ENCODE measurements at places on chromosomes 11 and 22.

DNA sequence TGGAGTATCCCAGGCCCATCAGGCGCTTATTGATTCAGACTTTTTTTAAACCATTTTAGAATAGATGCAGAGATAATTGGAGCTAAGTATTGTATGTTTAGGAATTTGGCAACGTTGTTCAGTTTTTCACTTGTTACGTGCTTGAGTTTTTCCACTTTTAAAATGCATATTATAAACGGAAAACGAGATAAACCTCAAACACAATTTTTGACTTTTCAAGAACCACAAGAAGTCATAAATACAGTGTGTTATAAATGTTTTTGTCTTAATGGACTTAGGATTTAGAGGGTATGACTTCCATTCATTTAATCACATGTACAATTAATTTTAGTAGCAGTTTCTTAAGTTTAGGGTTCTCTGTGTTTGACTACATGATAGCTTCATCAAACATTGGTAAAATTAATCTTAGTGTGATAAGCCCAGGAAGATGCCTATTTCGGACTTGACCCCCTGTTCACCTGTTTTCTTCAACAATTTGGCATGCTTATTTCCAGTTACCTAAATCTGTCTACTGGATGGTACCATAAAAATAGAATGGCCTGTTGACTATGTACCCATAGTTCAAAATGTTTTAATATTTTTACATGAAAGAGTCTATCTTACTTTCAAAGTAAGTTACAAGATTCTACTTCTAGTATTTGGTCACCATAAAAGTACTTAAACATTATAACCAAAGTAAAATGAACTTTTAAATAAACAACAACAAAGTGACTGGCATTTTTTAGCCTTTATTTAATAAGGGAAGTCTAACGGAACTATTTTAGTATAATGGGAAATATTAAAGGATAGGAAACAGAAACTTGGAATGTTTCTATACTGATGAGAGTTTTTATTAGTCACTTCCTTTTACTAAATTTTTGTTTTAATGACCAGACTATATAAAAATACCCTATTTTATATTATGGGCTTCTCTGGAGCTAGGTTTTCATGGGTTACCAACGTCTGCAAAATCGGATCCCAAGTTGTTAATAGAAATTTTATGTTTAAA lies 1.4 kb downstream of the ZC3H12C start:
- DNase-seq = no peak

DNA sequence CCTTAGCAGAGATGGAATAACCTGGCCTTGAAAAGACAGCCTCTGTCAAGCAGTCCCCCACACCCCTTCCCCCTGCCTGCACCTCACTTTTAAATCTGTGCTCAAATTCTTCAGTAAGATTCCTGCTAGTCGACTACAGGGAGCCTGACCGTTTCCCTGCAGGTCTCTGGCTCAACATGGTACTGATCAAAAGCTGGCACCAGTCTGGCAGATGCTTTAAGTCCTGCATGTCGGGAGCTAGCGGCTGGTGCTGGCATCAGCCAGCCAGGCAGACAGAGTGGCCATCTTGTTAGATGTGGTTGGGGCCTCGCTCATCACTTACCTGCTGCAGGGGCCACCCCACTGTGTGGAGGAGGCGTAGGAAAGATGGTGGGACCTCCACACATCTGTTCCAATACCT lies 204.4 kb upstream of the SORL1-AS1 start:
- no peak for DNase-seq

GRCh38 chr11:121722431-121723245 lies 269.9 kb upstream of the SORL1-AS1 start:
- peak; percentile 68 for DNase-seq

- no peak for DNase-seq
These were observed 12.4 kb upstream of the TMEM123 start for GRCh38 chr11:102464859-102465500.

DNA sequence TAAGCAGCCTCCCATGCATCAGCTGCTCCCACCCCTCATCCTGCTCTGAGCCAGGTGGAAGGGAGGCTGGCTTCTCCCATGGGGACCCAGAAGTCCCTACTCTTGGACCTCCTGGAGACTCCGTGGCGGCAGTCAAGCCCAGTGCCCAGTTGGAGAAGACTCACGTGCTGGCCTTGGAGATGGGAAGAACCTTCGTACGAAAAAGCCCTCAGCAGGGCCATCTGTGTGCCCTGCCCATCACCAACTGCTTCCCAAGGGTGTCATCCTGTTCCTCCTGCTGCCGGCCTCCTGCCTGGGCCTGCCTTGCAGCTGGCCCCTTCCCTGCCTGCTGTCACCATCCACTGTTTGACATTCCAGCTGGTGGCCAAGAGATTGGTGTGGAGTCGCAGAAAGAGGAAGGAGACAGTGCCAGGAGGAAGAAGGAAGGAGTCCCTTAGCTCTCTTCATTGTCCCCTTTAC lies 28.0 kb downstream of the ARHGAP1 start:
- no peak for DNase-seq

- DNase-seq = no peak
These were observed 591.5 kb downstream of the METTL15 start for GRCh38 chr11:28699701-28700100.

DNA sequence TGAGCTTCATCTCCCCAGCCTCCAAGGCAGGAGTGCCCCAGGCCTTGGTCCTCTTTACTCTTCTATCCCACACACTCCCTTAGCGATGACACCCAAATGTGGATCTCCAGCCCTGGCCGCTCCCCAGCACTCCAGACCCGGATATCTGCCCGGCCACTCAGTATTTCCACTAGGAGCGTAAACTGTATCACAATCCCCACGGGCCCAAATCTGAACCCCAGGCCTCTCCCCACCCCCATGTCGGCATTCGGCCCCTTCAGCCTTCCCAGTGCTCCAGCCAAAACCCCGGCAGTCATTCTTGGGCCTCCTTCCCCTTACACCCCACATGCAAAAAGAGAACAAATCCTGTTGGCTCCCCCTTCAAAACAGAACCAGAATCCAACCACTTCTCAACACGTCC lies 20.8 kb downstream of the WNT11 start:
- no peak for DNase-seq

GRCh38 chr11:297586-298405 lies 1.5 kb downstream of the IFITM5 start:
- DNase-seq = no peak

GRCh38 chr11:58998480-58999290 lies 59.4 kb downstream of the GLYATL1 start:
- DNase-seq = no peak

DNA sequence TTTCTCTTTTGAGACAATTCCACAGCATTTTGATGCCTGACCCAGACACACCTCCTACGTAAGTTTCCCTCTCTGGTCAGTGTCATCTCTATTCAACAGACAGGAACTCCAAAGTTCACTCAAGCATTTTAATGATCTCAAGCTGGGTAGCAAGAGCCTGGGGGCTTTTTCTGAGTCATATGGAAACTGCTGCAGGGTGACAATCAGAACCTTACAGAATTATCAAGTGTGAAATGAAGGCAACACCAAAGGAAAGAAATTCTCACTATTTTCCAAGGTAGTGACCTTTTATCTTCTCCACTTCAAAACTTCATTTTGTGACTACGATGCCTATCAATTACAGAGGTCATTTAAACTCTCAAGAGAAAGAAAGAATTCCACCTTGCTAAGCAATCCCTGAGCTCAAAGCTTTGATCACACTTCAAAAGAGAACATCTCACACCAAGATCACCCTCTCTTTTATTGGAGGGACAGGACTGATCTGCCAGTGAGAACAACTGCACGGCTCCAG lies 229.0 kb upstream of the ZC3H12C start:
- peak; percentile 9 for DNase-seq

DNA sequence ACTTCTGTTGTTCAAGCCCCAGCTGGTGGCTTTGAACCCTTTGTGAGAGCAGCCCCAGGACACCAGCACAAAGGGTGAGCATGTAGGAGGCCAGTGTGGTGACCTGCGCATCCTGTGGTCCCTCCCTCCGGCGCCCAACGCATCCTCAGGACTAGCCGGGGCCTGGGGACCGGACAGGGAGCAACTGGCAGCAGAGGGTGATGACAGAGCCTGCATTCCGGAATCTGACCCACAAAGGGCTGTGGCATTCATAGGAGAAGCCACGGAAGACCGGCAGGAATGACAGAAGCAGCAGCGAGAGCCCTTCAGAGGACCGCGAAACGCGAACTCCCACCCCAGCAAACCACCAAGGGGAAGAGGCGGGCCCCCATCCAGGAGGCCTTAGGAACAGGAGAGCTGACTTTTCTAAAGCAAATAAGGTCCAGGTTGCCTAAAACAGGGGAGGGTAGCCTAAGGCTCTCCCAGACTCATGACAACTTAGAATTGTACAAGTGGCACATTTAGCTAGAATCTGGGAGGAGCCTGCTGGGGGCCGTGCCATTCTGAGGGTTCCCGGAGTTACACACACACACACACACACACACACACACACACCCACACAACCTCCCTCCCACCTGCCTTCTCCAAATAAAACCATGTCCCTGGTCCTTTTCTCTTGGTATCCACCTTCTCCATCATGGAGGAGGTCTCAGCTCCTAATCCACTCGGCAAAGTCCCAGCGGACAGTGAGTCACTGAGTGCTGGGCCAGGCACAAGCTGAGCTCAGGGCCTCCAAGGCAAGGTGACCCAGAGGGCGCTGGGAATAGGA lies 232.7 kb downstream of the CTTN start:
- DNase-seq = no peak

DNA sequence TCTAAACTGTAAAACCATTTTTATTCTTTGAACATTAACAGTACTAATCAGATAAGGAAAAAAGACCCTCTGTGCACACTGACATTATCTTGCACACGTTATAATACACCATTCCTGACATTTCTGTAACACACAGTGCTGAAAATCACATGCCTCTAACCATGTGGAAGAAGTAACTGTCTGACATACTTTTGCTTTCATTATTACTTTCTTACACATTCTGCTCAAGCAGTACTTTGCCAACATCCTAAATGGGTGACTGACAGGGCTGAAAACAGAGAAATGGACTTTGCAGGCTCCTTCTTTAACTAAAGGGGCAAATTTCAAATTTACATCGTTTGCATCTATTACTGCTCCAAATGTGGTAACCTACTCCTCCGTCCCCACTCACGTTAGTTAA lies 22.8 kb upstream of the TP53AIP1 start:
- no peak for DNase-seq

DNA sequence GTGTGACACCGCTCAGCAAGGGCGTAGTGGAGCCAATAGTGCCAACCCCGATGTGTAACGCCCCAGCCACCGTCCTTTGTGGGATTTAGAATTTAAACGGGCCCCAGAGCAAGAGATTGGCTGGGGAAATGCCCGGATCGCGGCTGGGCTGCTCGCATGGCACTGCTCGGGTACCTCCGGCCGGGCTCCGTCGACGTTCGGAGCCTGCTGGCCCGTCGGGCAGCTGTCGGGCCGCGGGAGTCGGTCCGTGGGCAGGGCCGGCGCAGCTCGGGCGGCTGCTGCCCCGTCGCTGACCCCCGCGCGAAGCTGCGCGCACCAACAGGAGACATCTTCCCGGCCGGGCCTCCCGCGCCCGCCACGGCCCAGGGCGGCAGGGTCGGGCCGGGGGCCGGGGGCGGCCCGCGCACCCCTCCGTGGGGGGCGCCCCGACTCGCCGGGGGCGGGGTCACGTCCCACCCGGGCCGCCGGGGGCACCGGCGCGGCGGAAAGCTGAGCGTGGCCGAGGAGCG lies 1.3 kb upstream of the KDM2A start:
- DNase-seq = no peak

DNA sequence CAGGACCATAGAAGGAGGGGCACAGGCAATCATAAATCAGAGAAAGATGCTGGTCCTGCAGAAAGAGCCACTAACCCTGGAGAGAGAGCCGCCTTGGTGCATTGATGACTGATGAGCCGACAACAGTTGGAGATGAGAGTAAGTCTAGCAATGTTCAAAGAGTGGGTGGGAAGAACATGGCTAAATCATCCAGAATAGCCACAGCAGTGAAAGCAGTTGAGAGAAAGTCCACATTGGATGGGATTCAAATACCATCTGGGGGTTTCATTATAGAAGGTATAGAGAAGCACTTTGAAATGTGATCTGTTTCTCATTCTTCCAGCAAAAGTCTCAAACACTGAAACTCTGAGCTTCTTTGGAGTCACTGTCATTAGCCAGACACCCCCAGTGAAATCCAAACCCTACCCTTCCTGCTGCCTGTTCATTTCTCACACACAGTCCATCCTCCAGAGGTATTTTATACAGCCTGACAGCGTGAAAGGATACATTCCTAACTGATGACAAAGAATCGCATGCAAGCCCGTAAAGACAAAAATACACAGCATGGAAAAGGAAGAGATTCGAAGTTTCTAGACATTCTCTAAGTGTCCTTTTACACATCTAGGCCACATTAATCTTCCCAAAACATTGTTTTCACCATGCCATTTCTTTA lies 303.1 kb upstream of the MPPED2 start:
- DNase-seq = no peak

- no peak for DNase-seq
These were observed 27.2 kb downstream of the TMPRSS6 start for GRCh38 chr22:37082251-37082873.

- DNase-seq = no peak
These were observed 6.8 kb downstream of the TOM1 start for GRCh38 chr22:35306350-35306967.

DNA sequence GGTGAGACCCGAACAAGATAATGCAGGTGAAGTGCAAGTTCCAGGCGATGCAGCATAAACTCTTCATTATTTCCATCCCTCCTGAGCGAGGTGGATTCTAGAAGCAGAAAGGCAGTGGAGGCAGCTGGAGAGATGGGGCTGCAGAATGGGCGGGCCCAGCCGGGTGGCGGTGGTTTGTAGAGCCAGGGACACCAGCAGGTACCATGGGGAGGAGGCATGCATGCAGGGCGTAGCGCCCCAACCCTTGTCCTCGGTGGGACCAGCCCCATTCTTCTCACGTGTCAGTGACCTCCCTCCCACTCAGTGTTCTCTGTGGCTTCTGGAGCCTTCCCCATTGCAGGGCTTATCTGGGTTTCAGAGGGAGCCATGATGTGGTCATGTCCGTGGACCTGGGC lies 38.0 kb downstream of the MPPED1 start:
- no peak for DNase-seq

DNA sequence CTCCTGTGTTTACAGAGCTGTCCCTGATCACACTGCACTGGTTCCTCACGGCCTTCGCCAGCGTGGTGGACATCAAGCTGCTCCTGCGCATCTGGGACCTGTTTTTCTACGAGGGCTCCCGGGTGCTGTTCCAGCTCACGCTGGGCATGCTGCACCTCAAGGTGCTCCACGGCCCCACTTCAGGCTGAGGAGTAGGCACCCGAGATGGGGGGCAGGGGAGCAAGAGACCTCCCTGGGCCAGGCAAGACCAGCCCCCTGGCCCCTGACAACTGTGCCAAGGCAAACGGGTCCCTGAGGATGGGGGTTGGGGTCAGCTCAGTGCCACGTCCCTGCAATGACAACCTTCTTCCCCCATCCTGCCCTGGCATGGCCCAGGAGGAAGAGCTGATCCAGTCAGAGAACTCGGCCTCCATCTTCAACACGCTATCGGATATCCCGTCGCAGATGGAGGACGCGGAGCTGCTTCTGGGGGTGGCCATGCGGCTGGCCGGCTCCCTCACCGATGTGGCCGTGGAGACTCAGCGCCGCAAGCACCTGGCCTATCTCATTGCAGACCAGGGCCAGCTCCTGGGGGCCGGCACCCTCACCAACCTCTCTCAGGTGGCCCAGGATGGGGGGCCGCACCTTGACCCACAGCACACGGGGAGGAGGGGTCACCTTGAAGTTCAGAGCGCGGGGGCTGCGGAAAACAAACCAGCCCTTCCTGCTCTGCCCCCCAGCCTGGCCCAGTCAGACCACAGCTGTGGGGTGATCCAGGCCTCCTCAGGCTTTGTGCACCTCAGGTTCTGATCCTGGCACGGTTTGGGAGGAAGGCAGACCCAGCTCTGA lies 35.9 kb downstream of the SGSM3 start:
- DNase-seq = no peak

- no peak for DNase-seq
These were observed 55.1 kb downstream of the MTMR3 start for GRCh38 chr22:29937940-29938693.

GRCh38 chr11:707817-708420 lies 1.9 kb downstream of the EPS8L2 start:
- no peak for DNase-seq
